ENCODE measurements at places on chromosomes 7 and 10. TPM values are rescaled to one million over a fixed set of nuclear protein-coding genes. Genes with fewer than 3 reads are reported as not detected.
A peak's percentile ranks its signal among the peaks of the same experiment; 100 is the strongest.

DNA sequence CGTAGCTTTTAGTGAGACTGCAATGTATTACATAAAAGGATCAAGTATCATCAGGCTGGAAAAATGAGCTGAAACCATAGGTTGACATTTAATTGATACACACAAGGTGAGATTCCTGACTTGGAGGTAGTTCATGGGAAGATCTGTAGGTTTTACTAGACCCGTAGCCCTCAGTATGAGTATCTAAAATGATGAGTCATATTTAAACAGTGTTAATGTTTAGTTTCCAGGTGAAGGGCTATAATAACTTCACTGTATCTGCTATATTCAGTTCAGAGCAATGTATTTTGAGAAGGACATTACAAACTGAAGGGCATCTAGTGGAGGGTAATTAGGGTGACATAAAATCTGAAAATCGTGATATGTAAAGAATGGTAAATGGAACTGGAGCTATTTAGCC is 35.0 kb downstream of the ENTPD1 start:
- no peak overlapping the region for H3K27ac ChIP-seq
- H3K4me1 ChIP-seq = peaks cover 29% of the 10 kb centered on the region
- H3K36me3 ChIP-seq = no peaks in the 10 kb centered on the region
- no peak overlapping the region for H3K4me3 ChIP-seq

- no peak overlapping the region for H3K4me3 ChIP-seq
- no peaks in the 10 kb centered on the region for H3K27me3 ChIP-seq
- H3K27ac ChIP-seq = no peak overlapping the region
- DNase-seq = no peak
Observed at GRCh38 chr7:45031829-45032228, 31.8 kb downstream of the CCM2 start.

DNA sequence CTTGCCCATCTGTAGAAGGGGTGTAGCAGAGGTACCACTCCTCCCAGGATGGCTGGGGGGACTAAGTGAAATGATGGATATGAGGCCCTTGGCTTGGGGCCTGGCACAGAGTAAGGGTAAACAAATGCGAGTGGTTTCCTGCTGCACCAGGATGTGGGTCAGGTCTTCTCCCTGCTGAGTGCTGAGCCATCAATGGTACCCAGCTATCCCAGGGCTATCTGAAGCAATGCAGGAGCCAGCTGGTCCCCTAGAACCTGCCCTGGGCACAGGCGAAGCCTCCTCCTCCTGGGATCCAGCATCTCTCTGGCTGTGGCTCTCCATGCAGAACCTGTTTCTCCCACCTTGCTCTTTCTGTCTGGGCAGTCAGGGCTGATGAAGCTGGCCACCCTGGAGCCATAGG is 20.9 kb upstream of the GOLGA7B start:
- H3K4me3 ChIP-seq = no peak overlapping the region
- no peak overlapping the region for H3K27ac ChIP-seq
- H3K27me3 ChIP-seq = no peaks in the 10 kb centered on the region
- no peaks in the 10 kb centered on the region for H3K36me3 ChIP-seq

DNA sequence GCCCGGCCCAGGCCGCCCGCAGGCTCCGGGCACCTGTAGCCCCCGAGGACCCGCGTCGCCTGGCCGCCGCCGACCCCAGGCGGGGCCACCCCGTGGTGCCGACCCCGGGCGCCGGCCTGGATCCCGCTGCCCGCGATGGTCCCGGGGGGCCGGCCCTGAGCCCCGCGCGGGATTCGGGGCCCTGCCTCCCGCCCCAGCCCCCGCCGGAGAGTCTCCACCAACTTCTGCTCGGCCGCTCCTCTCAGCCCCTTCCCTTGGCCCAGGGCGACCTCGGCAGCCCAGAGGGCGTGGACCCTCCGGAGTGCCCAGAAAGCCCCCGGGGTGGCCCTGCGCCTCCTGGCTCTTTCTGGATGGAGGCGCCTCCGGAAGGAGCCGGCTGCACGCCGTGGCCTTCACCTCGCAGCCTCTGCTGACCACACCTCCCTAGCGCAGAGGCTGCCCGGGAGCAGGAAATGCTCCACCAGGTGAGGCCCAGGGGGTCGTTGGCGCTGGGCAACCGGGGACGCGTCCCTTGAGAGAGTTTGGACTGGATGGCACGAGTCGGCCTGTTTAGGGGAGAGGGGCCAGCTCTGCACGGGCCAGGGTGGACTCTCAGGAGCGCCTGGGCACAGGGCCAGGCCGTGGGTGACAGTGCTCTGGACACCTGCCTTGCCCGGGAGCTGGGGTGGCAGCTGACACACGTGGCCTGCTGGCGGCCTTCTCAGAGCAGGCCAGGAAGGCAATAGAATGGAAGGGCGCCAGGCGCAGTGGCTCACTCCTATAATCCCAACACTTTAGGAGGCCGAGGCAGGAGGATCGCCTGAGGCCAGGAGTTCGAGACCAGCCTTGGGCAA is 529 bp downstream of the ZNF853 start:
- peak overlapping the region; percentile 83 for H3K4me3 ChIP-seq
- peaks cover 1% of the 10 kb centered on the region for H3K36me3 ChIP-seq
- DNase-seq = no peak
- no peaks in the 10 kb centered on the region for H3K27me3 ChIP-seq
- no peak overlapping the region for H3K27ac ChIP-seq

Gene PDE1C
- total RNA-seq = 0.88 TPM

Gene PRSS2
- not detected for total RNA-seq

Measured in esophagus squamous epithelium (tissue), 5 donors.